ENCODE measurements at places on chromosomes 5 and 9.

DNA sequence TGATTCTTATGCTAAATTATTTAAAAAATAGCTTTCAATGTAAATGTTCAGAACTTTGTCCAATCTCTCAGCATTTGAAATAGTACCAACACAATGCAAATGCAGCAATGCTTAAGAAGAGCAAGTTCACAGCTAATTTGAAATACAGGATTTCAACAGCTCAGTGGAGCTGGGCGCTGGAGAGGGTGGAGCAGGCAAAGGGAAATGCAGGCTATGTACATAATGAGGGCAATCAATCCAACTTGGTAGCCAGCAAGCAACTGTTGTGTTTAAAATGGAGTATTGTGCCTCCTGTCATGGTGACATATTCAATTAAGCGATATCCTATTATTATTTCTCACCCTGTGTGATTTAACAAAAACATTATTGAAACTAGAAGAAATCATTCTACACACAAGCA, 568.8 kb downstream of the PSAT1 start:
- no peak for DNase-seq

DNA sequence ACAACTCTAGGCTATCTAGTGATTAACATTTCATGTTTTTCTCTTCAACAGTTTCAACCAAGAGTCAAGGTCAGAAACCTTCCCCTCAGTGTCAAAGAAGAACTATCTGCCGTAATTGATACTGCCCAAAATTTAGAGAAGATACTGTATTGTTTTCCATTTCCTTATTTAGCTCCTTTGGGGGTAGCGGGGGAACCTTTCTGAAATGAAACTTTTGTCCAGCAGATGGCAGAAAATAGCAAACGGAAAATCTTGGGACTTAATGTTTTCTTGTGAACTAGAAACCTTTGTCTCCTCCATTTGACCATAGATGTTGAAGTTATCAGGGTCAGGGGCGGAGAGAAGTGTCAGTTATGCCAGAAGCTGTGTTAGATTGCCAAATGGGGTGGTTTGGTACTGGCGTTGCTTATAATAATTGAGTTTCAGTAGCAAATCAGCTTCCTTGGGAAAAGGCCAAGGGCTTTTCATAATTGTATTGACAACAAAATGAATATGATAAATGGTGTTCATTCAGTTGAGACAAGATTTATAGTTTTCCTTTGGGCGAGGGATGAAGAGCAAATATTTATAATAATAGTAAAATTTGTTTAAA, 101.7 kb upstream of the TLX3 start:
- no peak for DNase-seq

DNA sequence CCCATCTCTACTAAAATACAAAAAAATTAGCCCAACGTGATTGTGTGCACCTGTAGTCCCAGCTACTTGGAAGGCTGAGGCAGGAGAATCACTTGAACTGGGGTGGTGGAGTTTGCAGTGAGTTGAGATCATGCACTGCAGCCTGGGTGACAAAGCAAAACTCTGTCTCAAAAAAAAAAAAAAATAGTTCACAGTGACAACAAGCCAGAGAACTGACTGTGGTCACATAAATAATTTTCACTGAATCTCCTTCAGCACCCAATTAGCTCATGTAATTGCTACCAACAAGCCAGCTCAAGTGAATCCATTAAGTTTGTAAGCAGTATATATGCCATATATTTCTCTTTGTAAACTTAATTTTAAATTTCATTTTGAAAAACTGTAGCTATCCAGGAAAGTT, 14.5 kb upstream of the AFAP1L1 start:
- no peak for DNase-seq

DNA sequence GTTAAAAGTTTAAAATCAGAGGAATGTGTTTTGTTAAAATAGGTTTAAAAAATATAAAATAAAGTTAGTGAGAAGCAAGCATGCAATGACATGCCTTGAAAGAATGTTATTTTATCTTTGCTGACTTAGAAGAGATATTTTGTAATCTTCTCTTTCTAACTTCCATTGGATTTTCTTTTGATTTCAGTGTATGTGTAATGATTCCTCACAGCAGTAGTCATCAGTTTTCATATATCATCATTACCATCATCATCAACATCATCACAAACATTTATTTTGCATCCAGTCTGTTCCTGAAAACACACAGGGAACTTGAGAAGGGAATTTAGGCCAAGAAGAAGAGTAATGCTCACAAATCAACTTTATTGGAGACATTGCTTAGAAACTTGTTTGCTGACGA, 699.6 kb downstream of the TAF11L14 start:
- DNase-seq: no peak

DNA sequence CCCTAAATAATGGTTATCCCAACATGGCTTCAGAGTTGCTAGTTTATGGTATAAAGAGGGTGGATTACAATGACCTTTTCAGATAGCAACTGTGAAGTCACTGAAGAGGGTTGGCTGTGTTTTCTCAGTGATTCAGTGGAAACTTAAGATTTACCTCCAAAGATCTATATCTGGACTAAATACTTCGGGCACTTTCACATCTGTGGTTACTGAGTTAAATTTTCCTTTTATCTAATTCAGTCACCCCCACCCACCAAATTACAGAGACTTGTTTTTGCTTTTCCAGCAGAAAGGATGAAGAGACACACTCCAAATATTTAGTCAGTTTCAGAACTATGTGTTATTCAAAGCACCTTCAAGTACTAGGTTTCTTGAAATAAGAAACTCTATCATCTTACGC, 573.2 kb downstream of the CCDC171 start:
- DNase-seq: no peak

All from stimulated activated CD4-positive, alpha-beta T cell treated with anti-CD3 and anti-CD28 coated beads, TNF-alpha, amount 100 ng/mL, for 48 hours (primary cell).